CD4-positive, alpha-beta T cell treated with Interleukin-15 for 4 hours (primary cell): ENCODE measurements at places on chromosomes 4 and X.

DNA sequence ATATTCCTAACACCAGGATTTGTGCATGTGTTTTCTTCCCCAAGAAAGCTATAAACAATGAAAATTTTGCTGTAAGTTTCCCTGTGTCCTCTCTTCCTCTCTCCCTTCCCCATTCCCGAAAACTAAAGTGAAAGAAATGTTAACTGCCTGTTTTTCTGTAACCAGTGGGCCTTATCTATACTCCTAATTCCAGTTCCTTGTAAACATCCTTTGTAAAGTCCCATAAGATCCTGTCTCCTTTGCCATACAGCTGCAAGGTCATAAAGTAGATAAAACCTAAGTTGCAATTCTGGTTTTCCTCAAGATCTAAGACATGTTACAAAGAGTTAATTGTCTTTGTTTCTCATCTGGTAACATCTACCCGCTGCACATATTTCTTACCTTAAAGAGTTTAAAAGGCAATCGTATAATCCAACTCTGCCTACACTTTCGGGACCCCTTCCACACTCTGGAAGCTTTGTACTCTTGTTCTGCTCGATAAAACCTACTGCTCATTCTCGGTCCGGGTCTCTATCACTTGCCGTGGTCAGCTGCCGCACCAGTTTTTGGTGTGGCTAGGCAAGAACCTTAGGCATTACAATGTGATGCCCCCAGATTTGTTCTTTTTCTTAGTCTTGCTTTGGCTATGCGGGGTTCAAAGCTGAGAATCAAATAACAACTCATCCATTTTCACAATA, 20.5 kb downstream of the UGT2B7 start:
- DNase-seq: no peak

GRCh38 chrX:106005684-106006083, 32.8 kb downstream of the SERPINA7 start:
- DNase-seq: no peak

GRCh38 chrX:151151665-151152267, 24.6 kb upstream of the GPR50 start:
- peak; percentile 41 for DNase-seq

DNA sequence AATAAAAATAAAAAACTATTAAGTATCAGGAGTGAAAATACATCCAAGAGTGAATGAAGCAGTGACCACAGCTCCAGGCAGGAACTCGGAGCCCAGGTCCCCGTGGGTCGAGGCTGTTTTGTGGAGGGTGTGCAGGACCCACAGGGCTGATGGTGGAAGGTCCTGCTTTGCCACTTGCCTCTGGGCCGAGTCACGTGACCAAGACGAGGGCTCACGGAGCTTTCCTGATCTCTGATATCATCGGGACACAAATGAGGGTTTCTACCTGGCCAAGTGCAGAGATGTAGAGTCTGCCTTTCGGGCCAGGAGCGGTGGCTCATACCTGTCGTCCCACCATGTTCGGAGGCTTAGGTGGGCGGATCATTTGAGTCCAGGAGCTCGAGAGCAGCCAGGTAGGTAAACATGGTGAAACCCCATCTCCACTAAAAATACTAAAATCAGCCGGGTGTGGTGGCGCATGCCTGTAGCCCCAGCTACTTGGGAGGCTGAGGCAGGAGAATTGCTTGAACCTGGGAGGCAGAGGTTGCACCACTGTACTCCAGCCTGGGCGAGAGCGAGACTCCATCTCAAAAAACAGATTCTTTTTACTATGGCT, 7.2 kb downstream of the SLC25A6 start:
- DNase-seq: no peak

- DNase-seq: no peak
Measured at GRCh38 chrX:100350704-100351489, 59.2 kb downstream of the PCDH19 start.

DNA sequence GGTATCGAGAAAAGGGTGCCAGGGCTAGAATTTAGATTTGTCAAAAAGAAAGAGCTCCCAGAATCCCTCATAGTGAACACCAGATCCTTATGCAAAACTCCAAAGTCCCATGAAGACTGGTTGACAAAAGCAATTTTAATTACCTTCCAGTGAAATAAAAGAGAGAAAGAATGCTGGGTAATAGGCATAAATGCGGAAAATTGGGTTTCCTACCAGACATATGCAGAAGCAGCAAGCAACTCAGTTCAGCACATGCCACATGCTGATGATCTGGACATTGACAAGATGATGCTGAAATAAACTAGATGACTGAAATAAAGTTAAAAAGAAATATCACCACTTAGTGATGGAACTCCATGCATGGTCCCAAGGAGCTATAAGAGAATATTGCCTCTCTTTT, 83.9 kb downstream of the KCNIP4 start:
- DNase-seq: no peak

- DNase-seq: no peak
Measured at GRCh38 chrX:73481521-73481920, 34.7 kb downstream of the CDX4 start.

GRCh38 chrX:154396973-154397887, 947 bp upstream of the RPL10 start:
- DNase-seq: peak; percentile 49

DNA sequence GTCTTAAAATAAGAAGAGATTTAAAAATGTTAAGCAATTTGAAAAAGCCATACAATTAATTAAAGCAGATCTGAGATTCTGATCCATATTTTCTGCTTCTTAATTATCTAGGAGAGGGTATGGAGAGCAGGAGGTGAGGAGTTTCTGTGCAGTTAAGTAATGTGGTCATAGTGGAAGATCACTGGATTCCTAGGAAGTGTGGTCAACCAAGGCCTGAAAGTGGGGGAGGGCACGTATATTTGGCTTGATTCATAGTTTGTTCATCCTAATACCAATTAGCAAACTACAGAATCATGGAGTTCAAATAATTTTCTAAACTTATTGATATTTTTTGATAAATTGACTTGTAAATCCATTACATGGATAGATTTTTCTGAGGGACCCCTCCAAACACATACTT, 768.3 kb downstream of the RAPGEF2 start:
- DNase-seq: no peak

DNA sequence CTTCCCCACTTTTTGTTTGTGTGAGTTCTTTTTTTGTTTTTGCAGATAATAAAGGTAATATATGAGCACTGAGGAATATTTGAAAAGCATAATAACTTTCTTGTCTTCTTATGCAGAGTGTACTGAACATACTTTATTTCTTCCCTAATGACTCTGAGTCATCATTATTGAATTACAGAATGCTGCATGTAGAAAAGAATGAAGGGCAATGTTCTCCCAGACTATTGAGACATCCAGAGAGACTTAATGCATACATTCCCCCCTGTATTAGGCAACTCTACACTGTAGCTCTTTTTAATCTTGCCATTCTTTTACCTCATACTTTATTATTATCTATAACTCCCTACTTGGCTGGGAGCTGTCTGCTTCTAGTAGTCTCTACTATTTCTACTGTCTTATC, 240.5 kb upstream of the ANKRD50 start:
- no peak for DNase-seq

GRCh38 chr4:139234253-139234652, 45.8 kb downstream of the MGARP start:
- no peak for DNase-seq

GRCh38 chrX:109959356-109959871, 43.5 kb upstream of the TMEM164 start:
- no peak for DNase-seq

- DNase-seq: no peak
Measured at GRCh38 chrX:96126182-96126581, 558.5 kb upstream of the DIAPH2 start.

- no peak for DNase-seq
Measured at GRCh38 chrX:56279863-56280262, 47.7 kb downstream of the KLF8 start.

DNA sequence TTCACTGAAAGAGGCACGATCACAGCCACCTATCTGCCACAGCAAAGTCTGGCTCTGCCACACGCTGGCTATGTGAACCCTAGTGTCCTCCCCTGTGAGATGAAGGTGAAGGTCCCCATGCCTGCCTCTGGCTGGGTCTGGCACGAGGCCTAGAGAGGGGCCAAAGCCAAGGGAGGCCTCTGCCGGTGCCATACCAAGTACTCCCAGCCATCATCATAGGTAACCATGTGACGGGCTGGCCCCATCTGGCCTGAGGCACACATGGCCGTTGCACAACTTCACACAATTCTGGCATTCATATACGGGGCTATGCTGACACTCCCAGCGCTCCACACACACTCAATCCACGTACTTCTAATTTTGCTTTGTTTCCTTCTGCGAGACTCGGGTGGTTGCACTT, 15.3 kb downstream of the NOP14 start:
- DNase-seq: no peak

- no peak for DNase-seq
Measured at GRCh38 chr4:14871676-14872430, 130.4 kb upstream of the CPEB2 start.

DNA sequence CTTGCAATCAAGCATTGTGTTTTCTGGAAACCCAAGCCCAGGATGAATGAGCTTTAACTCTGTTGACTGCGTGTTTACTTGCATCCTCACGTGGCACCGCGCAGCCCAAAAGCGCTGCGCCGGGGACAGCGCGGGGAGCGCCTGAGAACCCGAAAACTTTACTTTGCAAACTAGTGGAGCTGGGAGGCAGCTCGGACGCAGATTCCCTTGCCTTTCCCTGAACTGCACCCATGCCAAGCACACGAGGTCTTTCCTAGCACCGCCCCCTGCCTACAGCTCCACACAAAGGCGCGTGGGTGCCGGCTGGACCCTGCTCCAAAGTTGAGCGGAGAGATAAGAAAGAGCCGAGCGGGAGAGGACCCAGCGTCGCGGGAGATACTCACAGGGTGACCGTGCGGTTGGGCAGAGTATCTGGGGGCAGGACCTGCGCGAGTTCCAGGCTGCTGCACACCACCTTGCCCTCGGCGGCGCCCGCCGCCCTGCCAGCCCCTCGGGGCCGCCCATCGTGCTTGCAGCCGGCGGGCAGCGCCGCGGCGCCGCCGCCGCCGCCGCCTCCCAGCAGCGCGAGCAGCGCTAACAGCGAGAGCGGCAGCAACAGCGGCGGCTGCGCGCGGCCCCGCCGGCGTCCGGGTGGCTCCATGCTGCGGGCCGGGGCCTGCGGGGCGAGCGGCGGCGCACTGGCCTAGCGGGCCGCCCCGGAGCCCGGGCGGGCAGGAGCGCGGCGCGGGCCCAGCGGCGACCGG, 550 bp downstream of the ADGRA3 start:
- DNase-seq: no peak

DNA sequence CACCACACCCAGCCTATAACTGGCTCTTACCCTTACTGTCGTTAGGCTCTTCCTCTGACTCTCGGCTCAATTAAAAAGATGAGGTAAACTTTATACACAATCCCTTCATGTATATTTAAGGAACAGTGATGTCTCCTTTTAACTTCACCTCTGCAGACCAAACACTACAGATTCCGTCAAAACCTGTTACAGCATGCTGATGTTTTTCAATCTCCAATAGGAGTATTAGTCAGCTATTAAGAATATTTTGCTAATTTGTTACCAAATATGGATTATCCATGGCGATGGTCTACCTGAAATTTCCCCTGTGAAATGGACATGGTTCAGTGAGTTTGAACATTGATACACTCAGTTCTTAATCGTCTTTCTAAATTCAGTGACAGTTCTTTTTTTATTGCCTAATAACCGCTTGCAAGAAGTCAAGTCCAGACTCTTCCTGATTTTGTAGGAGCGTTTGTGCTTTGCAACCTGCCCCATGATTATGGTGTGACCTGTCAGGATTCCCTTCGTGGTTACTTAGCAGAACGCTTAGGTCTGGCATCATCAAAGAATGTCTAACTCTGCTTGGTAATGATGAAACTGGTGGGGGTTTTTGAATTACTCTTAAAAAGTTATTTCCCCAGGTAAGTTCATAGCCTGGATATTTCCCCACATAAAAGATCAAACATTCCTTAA, 72.2 kb upstream of the STOX2 start:
- no peak for DNase-seq

DNA sequence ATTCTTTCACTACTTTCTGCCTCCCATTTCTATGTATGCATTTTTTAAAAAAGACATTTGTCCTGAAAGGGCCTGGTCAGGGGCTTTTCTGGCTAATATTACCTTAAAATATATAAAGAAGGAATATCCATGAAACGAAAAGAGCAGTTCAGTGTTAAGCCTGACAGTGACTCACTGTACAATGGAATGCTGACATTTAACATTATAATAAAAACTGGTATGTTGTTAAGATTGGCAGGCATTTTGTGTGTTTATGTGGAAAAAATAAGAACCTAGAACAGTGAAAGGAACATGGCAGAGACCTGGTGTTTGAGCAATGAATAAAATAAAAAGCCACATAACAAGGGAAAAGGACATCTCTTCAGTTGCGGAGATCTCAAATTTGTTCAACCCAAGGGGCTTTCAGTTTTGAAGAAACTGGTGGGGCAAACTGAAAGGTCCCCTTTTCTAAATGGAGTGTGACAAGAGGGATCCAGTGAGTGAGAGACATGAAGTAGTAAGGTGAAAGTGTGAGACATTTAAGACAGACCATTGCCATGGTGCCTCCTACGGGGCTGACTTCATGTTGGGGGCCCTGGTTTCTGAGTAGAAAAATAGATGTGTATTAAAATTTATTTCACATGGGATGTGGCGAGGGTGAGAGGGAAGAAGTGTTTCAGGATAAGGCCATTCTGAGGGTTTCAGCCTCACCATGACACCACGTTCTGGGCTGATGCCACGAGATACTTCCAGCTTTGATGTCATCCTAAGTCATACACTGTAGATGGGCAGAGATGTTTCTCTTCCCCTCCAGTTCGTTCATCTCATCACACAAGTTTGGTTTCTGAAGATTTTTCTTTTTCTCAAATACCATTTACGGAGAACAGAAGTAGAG, 324.9 kb downstream of the PPP3CA start:
- DNase-seq: no peak

DNA sequence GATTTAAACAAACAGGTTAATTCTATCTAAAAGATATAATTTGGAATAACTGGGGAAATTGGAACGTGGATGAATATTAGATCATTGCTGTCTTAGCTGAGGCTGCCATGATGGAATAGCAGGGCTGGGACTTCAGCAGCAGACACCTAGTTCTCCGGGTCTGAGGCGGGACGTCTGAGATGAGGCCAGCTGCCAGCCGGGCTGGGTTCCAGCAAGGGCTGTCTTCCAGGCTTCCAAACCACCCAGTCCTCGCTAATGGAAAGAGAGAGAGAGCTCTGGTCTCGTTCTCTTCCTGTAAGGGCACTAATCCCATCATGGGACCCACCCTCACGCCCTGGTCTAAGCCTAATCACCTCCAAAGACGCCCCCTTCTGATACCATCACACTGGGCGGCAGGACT, 85.7 kb downstream of the ADRA2C start:
- no peak for DNase-seq

DNA sequence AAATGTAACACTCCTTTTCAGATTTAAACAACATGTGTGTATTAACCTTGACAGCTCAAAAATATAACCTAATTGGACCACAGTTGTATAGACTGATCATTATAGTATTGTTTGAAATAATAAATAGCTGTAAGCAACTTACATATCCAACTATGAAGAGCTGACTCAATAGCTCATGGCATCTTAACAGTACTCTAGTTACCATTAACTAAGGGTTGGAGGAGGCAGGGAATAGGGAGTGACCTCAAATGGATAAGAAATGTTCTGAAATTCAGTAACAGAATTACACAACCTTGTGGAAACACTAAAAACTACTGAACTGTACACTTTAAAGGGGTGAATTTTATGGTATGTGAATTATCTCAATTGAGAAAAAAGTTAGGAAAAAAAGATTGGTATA, 136.5 kb upstream of the CPEB2 start:
- no peak for DNase-seq
